ENCODE measurements at places on chromosomes 3 and 15. TPM values are rescaled to one million over a fixed set of nuclear protein-coding genes. Genes with fewer than 3 reads are reported as not detected.

- ATAC-seq: no peak
Measured at GRCh38 chr3:101179637-101180036, 140.7 kb downstream of the IMPG2 start.

Gene PTPN9
- 38.1 TPM for total RNA-seq

DNA sequence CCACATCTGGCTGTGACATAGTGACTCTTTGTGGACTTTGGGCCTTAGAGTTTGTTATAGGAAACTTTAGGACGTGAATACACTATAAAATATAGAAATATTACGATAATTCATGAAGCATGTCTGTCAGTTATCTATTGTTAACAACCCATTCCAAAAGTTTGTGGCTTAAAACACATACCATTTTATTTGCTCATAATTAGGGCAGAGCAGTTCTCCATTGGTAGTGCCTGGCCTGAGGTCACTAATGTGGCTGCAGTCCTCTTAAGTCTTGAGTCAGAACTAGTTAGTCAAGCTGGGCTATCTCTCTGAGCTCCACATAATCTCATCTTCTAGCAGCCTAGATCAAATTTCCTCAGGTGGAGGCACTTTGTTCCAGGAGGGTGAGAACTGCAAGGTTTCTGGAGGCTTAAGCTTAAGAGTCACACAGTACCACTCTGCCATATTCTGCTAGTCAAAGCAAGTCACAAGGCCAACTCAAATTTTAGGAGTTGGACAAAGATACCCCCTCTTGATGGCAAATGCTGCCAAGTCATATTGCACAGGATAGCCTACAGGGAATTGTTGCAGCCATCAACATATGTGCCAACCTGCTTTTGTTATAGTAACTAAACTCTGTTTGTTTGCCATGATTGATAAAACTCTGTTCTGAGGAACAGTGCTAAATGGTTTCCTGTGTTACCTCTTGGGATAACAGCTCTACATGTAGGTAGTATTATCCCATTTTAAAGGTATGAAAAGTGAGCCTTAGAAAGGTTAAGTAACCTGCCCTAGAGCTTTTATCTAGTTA, 8.7 kb downstream of the ATXN7 start:
- ATAC-seq: no peak

GRCh38 chr3:154536751-154537150, 106.8 kb upstream of the GPR149 start:
- no peak for ATAC-seq

DNA sequence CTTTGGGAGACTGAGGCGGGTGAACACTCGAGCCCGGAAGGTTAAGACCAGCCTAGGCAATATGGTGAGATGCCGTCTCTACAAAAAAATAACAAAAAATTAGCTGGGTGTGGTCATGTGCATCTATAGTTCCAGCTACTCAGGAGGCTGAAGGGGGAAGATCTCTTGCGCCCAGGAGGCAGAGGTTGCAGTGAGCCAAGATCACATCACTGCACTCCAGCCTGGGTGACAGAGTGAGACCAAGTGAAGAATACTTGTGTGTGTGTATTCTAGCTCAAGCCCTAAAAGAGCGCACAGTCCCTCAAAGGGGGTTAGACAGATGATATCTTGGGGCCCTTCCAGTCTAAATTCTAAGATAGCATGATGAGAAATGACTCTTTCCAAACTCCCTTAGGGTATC, 23.7 kb downstream of the DAPK2 start:
- no peak for ATAC-seq

GRCh38 chr15:40660686-40661085, 34.3 kb upstream of the RAD51 start:
- no peak for ATAC-seq

GRCh38 chr15:43361313-43361903, 9.4 kb downstream of the ZSCAN29 start:
- ATAC-seq: no peak

Gene ANKRD28
- 39.9 TPM for total RNA-seq

DNA sequence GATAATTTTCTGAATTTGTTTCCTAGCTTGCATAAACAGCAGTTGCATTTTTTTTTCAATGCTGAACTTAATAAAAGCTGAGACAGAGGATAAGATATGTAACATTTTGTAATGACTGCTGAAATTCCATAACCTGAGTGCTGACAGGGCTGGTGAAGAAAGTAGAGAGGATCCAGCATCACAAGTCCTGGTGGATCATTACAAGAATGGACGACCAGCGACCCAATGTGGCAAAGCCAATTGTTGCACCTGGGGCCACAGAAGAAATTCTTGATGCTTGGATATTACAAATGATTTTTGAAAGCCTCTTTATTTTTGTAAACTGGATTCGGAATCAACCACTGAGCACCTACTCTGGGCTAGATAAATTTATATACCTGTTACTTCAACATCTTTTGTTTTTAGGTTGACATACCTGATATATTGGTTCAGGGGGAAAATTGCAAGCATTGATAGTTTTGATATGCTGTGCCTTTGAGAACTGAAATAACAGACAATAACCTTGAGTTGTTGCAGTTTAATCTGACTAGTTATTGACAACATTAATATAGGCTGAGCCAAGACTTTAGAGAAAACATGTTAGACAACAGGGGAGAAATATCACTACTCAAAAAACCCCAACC, 3.9 kb upstream of the ACTL6A start:
- no peak for ATAC-seq

- no peak for ATAC-seq
Measured at GRCh38 chr15:93454788-93455187, 365.8 kb upstream of the RGMA start.

DNA sequence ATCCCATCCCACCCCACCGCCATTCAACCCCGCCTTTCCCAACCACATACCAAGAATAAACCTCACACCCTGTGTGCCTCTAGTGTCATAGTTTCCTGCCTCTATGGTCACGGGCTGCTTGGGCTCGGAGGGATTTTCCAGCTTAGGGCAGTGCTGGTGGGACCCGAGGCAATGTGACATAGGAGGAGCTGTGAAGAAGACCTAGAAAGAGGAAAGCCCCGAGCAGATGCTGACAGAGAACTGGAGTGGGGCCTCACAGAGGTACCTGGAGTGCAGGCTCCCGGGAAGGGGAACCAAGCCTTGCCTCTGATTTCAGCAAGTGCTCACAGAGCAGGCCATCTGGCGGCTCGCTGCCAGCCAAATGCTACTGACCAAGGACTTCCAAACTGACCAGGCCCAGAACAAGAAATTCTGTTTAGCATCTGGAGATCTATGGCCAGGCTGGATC, 27.5 kb downstream of the BHLHE40 start:
- no peak for ATAC-seq

DNA sequence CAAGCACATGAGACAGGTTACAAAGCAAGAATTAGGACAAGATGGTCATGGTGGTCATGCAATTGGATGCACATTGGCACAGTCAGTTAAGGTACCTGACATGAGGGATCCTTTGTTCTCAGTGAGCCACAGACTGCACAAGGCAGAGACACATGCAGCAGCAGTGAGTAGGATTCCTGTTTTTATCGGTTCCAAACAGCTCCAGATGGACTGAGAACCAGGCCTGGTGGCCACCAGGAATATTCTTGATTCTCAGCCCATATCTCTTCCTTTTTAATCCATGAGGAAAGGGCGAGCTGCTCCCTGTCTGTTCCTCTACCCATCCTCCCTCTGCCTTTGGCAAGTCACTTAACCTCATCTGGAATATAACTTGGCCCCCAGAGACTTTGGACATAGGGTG, 410.8 kb downstream of the GAP43 start:
- no peak for ATAC-seq

Gene SMCO1
- total RNA-seq: not detected

GRCh38 chr3:156840826-156841689, 14.9 kb downstream of the LEKR1 start:
- ATAC-seq: no peak

Gene PDZRN3
- 13.0 TPM for total RNA-seq

Gene ABTB1
- total RNA-seq: 43.6 TPM

DNA sequence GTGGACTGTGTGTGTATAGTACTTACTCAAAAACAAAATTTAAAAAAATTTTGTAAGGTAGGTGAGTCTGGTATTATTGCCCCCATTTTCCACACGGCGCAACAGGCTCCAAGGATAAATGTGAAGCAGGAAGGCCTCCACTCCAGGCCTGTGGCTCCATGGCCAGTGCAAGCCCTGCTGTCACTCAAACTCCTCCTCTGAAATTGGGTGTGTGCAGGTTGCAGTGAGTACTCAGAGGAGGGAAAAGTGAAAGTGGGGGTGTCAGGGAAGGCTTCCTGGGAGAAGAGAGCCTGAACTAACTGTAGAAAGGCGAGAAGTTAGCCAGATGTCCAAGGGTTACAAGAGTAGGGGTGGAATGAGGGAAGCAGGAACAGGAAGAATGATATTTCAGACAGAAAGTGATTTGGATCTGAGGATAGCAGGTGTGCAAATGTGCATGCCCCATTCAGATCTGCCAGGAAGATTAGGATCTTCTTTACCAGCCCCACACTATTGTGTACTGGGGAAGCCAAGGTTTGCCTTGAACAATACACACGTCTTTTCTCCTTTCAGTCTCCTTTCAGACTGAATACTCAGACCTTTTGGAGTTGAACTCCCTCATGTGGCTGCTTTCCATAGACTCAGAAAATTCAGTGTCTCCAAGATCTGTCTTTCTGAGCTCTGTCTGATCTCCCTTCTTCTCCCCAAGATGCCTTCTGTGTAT, 48.7 kb upstream of the RYK start:
- peak; percentile 59 for ATAC-seq

DNA sequence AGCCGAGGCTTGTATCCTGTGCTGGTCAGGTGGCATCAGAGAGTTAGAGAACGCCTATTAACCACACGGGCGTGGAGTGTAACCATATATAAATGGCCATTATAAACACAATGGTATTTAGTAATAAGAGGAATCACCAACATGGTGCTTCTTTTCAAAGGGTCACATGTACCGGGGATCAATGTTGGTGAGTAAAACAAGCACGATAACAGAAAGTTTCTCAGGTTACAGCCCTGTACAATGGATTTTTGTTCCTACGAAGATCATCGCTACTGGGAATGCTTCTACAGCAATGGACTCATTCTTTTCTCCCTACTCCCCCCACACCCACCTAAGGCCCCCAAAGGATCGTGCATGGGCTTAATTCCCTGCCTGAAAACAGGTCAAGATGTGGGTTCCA, 42.5 kb downstream of the MEIS2 start:
- peak; percentile 18 for ATAC-seq

DNA sequence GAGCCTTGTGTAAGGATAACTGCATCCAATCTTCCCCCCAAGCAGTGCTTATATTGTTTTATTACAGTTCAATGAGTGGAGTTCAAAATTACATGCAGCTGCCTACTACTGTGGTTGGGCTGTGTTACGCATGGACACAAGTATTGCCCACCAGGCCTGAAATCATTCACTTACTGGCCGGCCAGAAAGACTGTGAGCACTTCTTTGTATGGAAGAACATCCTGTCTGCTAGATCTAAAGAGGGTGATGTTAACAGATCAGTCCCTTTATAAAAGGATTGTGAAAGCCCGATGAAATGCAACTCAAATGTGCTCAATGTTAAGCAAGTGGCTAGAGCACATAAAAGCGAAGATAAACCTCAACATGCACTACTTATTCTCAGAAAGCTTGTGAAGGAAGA, 132.5 kb downstream of the FOXP1 start:
- peak; percentile 49 for ATAC-seq

Gene TUSC7
- 4.2 TPM for total RNA-seq

Gene NME9
- total RNA-seq: 13.2 TPM

Gene AEN
- total RNA-seq: 53.3 TPM

DNA sequence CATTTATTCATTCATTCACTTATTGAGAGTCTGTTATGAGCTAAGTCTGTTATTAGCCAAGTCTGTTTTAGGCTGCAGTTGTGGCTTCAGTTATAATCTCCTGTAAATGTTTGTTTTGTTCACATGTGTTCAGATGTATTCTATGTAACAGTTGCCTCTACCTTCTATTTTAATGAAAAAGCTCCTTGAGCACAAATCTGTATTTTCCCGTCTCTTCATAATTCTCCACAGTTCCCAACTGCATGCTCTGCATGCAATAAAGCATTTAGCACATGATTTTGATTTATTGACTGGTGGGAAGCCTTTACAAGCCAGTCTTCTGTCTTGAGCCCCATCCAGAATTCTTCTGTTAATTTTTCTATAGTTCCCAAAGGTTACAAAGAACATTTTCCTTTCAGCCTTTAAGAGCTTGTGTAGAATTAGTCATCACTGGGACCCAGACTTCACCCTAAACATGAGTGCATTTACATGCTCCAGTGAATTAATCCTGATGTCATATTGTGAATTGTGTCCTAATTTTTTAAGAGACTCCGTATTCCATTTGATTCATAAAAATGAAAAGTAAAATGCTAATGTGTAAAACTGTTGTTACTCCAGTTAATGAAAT, 122.3 kb upstream of the NR2E3 start:
- ATAC-seq: peak; percentile 63

Gene SYNPR
- 2.3 TPM for total RNA-seq

DNA sequence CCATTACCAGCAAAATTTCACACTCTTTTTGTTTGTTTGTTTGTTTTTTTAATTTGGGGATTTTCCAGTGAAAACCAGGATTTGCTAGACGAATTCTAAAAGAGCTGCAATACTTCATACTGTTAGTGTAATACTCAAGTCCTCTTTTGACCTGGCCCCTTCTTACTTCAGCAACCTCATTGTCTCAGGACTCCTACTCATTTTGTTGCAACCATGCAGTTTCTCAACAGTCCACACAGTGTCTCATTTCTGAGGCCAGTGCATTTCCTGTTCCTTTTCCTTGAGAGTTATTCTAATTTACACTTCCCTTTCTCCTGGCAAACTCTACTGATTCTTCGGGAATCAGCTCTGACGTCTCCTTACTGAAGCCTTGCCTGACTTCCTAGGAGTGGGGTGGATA, 35.6 kb downstream of the NSUN3 start:
- ATAC-seq: no peak

Gene PIERCE2
- 15.2 TPM for total RNA-seq

- peak; percentile 41 for ATAC-seq
Measured at GRCh38 chr15:37900326-37901221, 33.9 kb upstream of the TMCO5A start.

GRCh38 chr3:189353988-189354889, 182.5 kb downstream of the TPRG1 start:
- no peak for ATAC-seq

Gene IL20RB
- total RNA-seq: 1.6 TPM

DNA sequence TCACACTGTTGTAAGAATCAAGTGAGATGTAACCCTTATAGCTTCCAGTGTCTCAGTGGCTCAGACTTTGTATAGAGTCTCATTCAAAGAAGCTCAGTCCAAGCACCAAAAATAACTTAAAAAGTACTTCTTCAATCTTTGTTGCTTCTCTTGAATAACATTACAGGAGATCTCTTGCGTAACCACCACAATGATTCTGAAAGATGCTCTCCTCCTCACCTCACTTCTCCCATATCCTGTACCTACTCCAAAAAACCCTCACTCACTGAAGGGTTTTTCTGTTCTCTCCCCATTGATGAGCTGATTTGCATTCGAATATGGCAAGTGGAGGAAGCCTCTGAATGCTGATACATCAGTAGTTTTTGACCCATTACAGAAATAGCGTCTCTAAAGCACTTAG, 39.4 kb upstream of the MRPS22 start:
- ATAC-seq: no peak

Gene SEMA3B
- total RNA-seq: 2.0 TPM

DNA sequence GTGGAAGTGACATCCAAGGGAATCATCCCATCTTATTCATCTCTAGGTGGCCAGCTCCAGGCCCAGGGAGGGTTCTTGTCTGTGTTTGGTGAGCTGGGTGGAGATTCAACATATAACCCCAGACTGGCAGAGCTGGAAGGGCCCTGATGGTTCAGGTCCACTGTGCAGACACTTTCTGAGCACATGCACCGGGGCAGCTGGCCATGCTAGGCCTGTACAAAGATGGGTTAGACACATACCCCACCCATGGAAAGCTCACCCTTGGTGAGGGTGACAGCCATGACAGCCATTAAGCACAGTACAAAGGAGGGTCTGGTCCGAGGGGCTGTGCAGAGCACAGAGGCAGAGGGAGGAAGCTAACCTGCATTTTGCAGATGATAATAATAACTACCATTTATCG, 100.4 kb downstream of the CORO2B start:
- ATAC-seq: no peak

Gene PSTPIP1
- not detected for total RNA-seq
